ENCODE measurements at places on chromosomes 6 and 20.

- DNase-seq: no peak
These were observed 95.4 kb downstream of the WASF1 start for GRCh38 chr6:110083875-110084585.

- DNase-seq: no peak
These were observed 210.9 kb downstream of the FNDC1 start for GRCh38 chr6:159380114-159380513.

GRCh38 chr20:45581702-45582101, 2.6 kb upstream of the WFDC8 start:
- no peak for DNase-seq

DNA sequence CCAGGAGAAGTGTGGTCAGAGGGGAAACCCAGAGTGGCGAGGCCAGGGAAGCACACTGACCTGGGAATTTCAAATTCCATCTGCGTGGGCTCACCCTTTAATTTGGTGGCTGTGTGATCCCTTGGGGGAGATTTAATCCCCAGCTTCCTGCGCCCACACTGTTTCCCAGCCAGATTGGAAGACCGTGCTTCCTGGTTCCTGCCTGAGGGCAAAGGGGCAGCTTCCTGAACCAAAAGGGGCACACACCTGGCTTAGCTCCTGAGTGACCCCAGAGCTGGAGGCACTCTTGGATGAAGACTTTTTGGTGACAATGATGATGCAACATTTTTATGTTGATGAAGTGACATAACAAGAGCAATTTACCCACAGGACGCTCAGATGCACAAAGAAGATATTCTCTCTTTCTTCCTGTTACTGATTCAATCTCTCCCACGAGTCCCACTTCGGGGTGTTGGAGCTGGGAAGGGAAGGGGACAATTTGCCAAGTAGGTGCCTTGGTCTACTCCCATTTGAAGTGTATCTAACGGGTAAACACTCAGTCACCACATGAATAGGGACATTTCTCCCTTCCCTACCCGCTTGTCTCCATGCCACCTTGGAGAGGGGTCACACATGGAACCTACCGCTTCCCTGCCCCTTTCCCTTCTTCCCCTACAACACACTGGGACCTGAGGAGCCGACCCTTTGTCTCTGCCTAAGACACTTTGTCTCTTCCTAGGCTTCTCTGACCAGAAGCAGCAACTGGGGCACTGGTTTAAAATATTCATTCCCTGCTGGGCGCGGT, 28.6 kb upstream of the CDKN1A start:
- DNase-seq: no peak

DNA sequence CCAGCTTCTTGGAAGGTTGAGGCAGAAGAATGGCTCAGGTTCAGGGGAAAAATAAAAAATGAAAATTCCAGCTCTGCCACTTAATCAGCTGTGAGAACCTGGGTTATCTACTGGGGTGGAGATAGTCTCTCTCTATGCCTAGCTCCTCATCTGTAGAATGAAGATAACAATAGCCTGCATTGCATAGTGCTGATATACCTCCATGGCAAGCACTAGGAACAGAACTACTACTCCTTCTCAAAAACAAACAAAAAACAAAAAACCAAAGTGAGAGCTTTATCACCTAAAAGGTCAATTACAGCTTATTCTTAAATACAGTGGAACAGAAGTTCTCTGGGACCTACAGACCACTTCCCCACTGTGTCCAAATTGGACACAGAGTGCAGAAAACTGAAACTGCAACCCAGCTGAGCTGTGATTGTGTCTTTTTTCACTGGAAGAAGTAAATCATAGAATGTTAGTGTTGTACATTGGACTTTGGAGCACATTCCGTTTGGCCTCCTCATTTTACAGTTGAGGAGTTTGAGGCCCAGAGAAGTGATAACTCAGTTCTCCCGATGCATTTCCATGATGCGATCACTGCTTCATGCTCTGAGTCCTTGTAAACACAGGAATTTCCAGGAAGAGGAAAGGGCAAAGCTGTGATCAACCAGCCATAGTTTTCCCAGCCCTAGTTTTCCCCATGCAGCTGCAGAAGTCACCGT, 23.3 kb downstream of the MTFR2 start:
- DNase-seq: no peak

GRCh38 chr6:20099156-20099555, 113.1 kb downstream of the MBOAT1 start:
- no peak for DNase-seq

GRCh38 chr20:10558635-10559187, 115.1 kb downstream of the JAG1 start:
- no peak for DNase-seq

- DNase-seq: no peak
These were observed 489.5 kb downstream of the CDH26 start for GRCh38 chr20:60447703-60448102.

DNA sequence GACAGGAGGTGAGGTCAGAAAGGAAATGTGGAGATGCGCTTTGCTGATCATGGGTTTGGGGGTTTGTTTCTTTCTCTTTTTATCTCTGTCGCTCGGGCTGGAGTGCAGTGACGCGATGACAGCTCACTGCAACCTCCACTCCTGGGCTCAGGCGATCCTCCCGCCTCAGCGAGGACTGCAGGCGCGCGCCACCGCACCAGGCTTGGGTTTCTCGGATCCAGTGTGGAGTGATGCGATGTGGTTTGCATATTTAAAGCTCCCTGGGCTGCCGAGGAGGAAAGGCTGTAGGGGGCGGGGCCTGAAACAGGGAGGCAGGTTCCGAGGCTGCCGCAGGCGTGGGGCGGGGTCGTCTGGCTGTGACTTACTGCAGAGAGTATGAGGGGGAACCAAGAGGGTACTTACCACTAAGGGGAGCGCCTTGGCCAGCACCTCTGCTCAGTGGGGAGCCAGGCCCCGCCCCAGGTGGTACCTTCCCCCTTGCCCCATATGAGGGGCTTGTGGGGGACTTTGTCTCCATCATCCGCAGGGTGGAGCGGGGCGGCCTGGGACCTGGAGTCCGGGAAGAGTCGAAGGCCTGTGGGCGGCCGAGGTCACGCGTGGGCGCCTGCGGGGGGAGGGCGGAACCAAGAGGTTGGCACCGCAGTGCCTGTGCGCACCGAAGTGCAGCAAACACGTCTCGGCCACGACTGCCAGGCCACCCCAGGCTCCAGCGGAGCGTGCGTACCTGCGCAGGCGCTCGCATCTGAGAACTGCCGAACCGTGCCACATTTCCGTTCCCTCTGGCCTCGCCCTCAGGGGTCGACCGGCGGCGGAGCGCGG, 12.7 kb upstream of the BAK1 start:
- DNase-seq: peak; percentile 81

GRCh38 chr6:15522026-15522425, 140.8 kb downstream of the DTNBP1 start:
- DNase-seq: no peak

DNA sequence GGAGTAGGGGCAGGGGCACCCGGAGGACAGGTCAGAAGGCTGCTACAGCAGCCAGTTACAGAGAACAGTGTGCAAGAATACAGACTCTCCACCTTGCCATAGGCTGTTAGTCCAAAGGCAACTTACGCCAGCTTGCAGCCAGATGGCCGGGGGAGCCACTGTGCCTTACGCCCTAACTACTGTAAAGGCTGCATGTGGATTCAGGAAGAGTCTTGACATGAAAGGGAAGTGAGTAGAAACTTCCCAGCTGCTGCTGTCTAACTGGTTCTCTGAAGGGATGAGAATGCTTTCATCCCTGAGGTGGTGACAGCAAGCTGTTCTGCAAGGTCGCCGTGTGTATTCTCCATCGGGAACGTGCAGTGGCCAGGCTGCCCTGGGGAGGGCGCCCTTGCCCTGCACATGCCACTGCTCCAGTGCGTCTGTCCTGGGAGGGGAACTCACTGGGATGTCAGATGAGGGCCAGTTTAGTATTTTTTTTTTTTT, 46.1 kb downstream of the LYRM4 start:
- DNase-seq: peak; percentile 55

DNA sequence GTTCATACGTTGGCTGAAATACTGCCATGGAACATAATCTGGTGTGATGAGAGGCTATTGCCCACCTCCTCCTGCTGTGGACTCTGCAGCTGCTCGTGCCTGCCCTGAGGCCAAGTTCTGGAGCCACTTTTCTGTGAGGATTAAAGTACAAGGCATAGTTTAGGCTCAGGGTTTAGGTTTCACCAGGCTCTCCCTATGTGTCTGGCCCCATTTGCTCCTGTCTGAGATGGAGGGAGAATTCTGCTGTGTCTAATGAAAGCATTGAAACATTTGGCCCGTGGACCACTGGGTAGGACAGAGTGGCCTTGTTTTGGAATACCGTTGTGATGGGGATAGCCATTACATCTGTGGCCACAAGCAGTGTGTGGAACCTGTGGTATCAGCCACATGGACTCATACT, 5.9 kb downstream of the WRNIP1 start:
- DNase-seq: no peak

DNA sequence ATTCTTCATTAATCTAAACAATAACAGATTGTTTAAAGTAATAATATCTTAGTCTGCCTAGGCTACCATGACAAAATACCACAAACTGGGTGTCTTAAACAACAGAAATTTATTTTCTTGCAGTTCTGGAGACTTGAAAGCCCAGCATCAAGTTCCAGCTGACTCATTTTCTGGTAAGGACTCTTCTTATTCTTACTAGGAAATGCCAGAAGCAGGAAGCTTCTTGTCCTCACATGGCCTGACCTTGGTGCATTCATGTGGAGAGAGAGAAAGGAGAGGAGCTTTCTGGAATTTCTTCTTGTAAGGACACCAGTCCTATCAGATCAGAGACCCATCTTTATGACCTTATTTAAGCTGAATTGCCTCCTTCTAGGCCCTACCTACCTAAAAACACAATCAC, 110.5 kb downstream of the ANKRD60 start:
- DNase-seq: no peak

- DNase-seq: no peak
These were observed 33.3 kb upstream of the AFDN start for GRCh38 chr6:167793421-167793820.

DNA sequence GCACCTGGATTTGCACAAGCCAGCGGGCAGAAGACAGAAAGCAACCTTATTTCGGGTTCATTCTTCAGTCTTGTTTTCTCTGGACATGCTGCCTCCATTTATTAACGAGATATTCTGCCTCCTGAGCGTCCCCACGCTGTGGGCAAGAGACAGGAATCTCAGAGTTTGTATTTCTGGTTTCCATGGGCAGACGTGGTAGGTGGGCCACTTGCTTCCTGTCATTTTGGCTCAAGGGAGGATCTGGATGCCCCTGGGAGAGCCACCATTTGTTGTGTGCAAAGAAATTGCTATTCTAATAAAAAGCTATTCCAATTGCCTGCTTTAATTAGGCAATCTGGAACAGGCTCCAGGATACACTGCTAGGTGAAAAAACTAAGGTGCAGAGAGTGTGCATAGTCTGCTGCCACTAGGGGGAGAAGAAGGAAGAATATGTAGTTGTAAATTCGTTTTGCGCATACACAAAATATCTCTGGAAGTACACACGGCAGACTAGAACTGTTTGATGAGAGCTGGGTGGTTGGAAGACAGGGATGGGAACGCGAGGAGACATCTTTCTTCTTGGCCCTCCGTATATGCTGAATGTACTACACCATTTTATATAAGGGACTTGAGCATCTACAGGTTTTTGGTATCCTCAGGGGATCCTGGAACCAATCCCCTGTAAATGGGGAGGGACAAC, 30.1 kb upstream of the SLC16A10 start:
- no peak for DNase-seq

GRCh38 chr20:2887715-2888114, 14.4 kb downstream of the PTPRA start:
- no peak for DNase-seq
